ENCODE measurements at places on chromosomes 5 and 9. TPM values are rescaled to one million over a fixed set of nuclear protein-coding genes. Genes with fewer than 3 reads are reported as not detected.

The NEURL1B gene
- total RNA-seq = 6.1 TPM

The PCDHGA8 gene
- total RNA-seq = 0.43 TPM

The GRIA1 gene
- 1.2 TPM for total RNA-seq

The STK32A gene
- 0.61 TPM for total RNA-seq

The FAXDC2 gene
- total RNA-seq = 2.9 TPM

The LCN2 gene
- total RNA-seq = not detected

The F2RL2 gene
- total RNA-seq = not detected

The OBP2B gene
- total RNA-seq = not detected

The PDE6A gene
- not detected for total RNA-seq

The GKAP1 gene
- total RNA-seq = 12.1 TPM

The HEXB gene
- 54.3 TPM for total RNA-seq

The PTPRD gene
- total RNA-seq = 139 TPM

The SLC6A19 gene
- not detected for total RNA-seq

The GTF2H2C gene
- 47.9 TPM for total RNA-seq

The PCDHGB7 gene
- 7.0 TPM for total RNA-seq

The PCDHGB3 gene
- 0.71 TPM for total RNA-seq

The ORM2 gene
- not detected for total RNA-seq

The PLAC8L1 gene
- 1.8 TPM for total RNA-seq

The SLC4A9 gene
- not detected for total RNA-seq

Data from neural crest cell (in vitro differentiated cells).